ENCODE measurements at places on chromosomes 6 and 20.

GRCh38 chr6:163412801-163413344 lies 1.6 kb upstream of the QKI start:
- DNase-seq = no peak

- DNase-seq = no peak
Measured at GRCh38 chr20:14729390-14729789, 392.0 kb upstream of the FLRT3 start.

GRCh38 chr6:25369036-25369432 lies 89.9 kb downstream of the CARMIL1 start:
- no peak for DNase-seq

GRCh38 chr6:36677059-36677749 lies 1.3 kb upstream of the CDKN1A start:
- no peak for DNase-seq

DNA sequence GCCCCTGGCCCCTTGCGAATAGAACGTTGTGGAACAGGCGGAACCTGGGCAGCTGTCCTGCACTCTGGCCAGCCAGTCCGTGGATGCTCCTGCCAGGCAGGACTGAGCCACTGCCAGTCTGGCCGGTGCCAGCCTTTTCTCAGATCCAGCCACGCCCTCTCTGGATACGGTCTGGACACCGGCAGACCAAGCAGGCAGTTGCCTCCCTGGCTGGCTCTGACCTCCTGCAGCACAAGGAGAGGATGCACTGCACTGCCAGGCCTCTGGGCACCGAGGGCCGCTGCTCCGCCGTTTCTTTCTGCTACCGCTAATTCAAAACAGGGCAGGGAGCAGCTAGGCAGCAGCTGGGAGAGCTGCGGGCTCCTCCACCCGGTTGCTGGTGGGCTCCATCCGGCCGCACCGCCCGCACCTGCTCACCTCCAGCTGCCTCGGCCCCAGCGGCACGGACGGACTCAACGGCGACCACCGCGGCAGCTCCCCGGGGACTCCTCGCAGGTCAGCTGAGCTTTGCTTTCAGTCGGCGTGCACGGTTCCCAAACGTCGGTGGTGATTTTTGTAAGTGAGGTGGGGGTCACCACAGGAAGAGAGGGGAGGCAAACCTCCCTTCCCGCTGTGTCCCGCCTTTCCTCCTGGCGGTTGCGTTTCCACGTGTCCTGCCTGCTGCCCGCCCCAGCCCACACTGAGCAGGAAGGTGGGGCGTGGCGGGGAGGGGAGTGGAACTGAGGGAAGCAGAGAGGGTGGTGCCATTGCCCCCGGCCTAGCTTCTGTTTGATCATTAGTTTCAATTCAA lies 30.3 kb upstream of the AFDN start:
- DNase-seq = no peak

DNA sequence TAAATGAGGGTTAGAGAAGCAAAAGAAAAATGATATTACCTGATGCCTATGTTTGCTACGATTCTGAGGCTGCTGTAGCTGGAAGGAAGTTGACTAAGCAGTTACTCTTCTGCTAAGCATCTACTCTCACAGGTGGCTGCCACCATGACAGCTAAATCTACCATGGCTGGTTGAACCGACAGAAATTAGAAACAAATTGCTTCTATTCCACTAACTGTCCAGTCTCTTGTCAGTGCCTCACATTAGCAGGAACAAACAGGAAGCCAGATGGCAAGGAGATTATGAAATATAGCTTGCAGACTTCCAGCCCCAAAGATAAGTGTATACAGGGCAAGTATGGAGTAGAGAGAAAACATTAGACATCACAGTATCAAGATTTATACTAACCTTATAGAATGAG lies 59.4 kb upstream of the TMEM200A start:
- no peak for DNase-seq

DNA sequence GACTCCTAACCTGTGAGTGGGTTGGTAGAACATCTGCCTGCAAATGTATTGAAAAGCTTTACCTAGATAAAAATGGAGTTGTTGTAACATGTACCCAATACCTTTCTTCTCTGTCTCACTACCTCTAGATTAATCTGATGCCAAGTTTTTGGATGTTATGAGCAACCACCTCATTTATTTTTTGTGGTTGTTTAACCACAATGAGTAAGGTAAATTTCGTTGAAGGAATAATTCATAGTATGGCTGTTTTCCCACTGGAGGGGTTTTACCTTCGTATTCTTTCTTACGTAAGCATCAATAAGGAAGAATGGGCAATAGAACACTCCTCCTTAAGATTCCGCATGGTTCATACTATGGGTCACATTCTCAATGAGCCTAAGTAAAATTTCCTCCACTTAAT lies 165.4 kb downstream of the CDH26 start:
- no peak for DNase-seq

DNA sequence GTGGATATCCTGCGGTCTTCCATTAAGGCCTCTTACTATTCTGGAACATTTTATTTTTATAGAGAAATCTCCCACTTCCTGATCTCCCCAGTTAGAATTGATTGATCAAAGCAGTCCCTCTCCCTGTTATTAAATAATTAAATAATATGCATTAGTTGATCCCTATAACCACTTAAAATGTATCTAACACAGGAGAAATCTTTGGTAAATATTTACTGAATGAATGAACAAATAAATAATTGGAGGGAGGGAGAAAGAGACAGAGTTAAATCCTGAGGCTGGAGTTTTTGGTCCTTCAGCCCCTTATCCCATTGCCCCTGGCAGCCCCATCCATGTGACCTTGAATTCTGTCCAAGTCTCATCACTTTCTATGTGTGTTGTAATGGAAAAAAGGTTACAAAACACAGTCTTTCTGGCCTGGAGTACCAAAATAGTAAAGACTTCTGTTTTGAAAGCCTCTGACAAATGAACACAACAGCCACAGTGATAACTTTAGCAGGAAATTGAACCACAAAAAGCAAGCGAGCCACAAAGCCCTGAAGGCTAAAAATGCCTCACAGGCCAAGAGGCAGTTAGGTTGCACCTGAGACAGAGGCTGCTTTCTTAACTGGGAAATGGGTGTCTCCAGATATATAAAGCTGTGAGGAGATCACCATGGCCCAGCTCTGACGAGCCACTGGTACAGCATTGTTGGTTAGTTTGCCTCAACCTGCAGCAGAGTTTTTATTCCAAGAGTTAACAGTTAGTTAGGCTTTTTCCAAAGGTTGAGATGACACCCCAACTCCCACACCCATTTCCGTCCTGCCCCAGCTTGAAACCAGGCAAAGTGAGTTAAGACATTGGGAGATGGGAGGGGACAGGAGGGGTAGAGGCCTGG lies 11.3 kb downstream of the NT5E start:
- DNase-seq = peak; percentile 30

DNA sequence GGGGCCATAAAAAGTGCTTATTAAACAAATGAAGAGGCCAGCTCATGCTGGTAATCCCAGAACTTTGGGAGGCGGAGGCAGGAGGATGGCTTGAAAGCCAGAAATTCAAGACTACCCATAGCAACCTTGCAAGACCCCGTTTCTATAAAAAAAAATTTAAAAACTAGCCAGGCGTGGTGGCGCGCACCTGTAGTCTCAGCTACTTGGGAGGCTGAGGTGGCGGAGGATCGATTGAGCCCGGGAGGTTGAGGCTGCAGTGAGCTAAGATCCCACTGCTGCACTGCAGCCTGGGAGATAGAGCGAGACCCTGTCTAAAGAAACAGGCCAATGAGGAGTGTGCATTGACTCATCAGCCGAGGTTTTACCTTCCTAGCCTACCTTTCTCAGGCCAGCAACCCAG lies 15.2 kb downstream of the NPEPL1 start:
- DNase-seq = no peak

DNA sequence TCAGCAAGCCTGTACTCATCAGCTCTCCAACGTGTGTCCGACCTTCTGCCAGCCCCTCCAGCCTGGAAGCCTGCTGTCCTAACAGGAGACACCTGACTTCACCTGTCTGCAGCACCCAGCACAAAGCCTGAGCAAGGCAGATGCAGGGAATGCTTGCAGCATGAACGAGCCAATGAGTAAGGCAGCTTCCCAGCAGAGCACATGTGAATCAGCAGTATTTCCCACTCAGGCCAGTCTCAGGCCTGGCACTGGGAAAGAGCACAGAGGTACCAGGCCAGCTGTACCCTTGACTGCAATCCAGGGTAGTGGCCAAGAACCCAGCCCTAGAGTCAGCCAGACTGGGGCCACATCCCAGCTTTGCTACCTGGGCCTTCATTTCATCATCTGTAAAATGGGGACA lies 120.8 kb downstream of the MAFB start:
- DNase-seq = no peak

GRCh38 chr6:102841060-102841459 lies 1447.6 kb downstream of the GRIK2 start:
- no peak for DNase-seq

DNA sequence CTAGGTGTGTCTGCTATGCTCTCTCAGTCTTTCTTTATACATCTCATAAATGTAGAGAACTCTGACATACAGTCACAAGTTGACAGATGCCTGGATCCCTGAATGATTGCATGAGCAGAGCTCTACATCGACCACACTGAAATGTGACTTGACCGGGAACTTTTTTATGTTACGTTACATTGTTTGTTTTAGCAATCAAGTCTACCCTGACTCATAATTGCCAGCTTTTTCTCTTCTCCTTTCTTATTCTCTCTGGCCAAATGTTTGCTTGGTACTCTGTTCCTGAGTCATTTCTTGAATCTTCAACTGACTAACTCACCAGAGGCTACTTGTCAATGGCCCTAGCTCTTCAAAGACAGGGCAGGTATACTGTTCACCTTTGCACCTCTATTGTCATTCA lies 213.6 kb upstream of the DTNBP1 start:
- DNase-seq = peak; percentile 11

DNA sequence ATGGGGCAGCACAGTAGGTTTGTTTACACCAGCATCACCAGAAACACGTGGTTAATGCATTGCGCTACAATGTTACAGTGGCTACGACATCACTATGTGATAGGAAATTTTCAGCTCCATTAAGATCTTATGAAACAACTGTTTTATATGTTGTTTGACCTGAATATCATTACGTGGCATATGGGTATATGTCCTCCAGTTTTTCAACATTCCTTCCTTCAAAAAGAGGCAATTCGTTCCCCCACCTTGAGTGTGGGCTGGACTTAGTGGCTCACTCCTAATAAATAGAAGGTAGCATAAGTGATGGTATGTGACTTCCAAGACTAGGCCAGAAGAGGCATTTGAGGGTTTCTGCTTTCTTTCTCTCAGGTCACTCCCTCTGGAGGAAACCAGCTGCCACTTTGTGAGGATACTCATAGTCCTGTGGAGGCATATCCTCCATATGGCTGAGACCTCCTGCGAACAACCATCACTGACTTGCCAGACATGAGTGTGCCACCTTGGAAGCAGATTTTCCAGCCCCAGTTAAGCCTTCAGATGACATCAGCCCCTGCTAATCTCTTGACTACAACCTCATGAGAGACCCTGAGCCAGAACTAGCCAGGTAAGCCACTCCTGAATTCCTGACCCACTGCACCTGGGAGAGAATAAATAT lies 2.3 kb upstream of the TRAM2 start:
- no peak for DNase-seq

DNA sequence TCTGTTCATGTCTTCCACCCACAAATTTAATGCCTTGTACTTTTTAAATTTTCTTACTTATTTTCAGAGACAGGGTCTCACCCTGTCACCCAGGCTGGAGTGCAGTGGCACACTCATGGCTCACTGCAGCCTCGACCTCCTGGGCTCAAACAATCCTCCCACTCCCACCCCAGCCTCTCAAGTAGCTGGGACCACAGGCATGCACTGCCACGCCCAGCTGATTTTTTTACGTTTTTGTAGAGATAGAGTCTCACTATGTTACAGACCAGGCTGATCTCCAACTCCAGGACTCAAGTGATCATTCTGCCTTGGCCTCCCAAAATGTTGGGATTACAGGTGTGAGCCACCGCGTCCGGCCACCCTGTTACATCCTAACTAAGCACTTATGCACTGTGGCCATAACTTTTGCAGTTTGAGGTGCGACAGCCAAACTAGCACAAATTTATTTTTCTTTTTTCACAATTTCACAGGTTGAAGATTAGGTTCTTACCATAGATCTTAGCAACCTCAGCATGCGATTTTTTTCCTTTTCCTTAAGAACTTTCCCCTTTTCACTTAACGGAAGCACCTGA lies 92.1 kb downstream of the EPB41L2 start:
- no peak for DNase-seq

GRCh38 chr20:51732096-51732791 lies 35.9 kb downstream of the ATP9A start:
- DNase-seq = peak; percentile 12

GRCh38 chr20:44006578-44006977 lies 91.9 kb downstream of the TOX2 start:
- DNase-seq = no peak

DNA sequence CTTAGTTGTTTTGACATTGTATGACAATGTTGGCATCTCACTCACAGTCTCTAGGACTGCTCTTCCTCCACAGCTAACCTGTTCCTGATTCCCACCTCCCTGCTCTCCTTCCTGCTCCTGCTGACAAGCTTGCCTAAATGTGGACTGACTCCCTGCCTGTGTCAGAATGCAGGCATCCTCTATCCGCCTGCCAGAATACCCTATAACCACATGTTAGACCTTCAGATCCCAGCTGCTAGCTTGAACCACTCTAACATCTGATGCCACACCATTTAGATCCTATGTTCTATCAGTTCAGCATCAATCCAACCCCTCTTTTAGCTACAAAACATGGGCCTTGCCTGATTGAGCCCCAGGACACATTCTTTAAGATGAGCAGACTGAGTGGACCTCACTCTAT lies 12.2 kb downstream of the FILIP1 start:
- no peak for DNase-seq

GRCh38 chr20:10090588-10091166 lies 55.9 kb downstream of the ANKEF1 start:
- DNase-seq = peak; percentile 27

DNA sequence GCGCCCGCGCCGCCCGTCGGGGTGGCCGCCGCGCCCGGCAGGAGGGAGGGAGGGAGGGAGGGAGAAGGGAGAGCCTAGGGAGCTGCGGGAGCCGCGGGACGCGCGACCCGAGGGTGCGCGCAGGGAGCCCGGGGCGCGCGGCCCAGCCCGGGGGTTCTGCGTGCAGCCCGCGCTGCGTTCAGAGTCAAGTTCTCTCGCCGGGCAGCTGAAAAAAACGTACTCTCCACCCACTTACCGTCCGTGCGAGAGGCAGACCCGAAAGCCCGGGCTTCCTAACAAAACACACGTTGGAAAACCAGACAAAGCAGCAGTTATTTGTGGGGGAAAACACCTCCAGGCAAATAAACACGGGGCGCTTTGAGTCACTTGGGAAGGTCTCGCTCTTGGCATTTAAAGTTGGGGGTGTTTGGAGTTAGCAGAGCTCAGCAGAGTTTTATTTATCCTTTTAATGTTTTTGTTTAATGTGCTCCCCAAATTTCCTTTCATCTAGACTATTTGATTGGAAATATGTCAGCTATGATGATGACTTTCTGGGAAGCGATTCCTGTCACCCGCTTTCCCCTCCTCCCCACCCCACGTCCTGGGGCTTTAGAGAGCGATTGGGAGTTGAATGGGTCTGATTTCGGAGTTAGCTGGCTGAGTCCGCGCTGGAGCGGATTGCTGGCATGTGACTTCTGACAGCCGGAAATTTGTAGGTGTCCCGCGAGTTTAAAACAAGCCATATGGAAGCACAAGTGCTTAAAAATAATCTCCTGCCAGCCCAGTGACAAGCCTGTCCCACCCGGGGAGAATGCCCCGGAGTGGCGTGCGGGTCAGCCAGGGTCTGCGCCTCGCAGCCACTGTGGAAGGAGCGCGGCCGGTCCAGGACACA lies 1.1 kb downstream of the ESR1 start:
- DNase-seq = no peak

Measured in stimulated activated CD4-positive, alpha-beta T cell treated with anti-CD3 and anti-CD28 coated beads, Interleukin-15, amount 100 ng/mL, for 24 hours (primary cell).